ENCODE measurements at places on chromosomes 4 and X. TPM values are rescaled to one million over a fixed set of nuclear protein-coding genes. Genes with fewer than 3 reads are reported as not detected.

The SERPINA7 gene
- not detected for total RNA-seq

GRCh38 chr4:123545667-123546572, 149.3 kb downstream of the SPRY1 start:
- no peaks in the 10 kb centered on the region for H3K27me3 ChIP-seq
- no peak for DNase-seq
- H3K27ac ChIP-seq, result peak overlapping the region; percentile 82
- H3K36me3 ChIP-seq, result no peaks in the 10 kb centered on the region
- peaks cover 3% of the 10 kb centered on the region for H3K4me1 ChIP-seq

The NLRP2B gene
- total RNA-seq, result not detected

The USP27X gene
- total RNA-seq, result 3.0 TPM

DNA sequence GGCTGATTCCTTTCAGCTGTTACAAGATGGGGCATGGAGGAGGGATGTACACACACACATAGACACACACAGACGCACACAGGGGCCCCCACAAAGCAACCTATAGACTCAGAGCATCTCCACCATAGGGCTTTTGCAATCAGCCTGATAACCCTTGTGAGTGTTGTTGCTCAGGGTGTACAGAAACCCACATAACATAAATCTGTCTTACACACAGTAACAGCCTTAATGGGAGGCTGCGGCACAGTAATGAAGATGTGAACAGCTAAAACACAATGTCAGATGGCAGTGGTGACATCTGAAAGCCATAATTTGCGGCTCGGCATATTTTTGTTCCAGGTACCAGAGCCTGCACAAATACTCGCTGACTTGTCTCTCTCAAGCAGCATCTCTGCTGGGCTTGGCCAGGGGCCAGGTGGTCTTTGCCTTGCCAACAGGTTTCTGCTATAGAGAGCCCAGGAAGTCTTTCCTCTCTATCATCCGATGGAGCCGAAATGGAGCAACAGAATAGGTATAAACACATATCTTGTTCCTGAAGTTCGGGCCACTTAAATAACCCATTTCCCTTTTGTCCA, 357.2 kb upstream of the GATB start:
- no peaks in the 10 kb centered on the region for H3K27me3 ChIP-seq
- no peaks in the 10 kb centered on the region for H3K36me3 ChIP-seq
- H3K4me1 ChIP-seq, result no peaks in the 10 kb centered on the region
- DNase-seq, result no peak
- H3K27ac ChIP-seq, result no peak overlapping the region
- no peak overlapping the region for H3K4me3 ChIP-seq

DNA sequence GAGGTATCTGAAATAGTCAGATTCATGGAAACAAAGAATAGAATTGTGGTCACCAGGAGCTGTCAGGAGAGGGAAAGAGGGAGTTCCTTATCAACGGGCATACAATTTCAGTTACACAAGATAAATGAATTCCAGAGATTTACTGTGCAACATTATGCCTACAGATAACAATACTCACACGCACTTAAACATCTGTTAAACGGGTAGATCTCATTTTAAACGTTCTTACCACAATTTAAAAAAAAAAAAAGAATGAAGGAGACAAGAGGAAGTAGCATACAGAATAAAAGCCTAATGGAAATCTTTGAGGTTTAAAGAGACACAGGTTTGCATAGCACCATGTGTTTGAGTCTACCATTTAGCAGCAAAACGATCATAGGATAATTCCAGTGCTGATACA, 298.0 kb downstream of the DKK2 start:
- no peaks in the 10 kb centered on the region for H3K27me3 ChIP-seq
- no peaks in the 10 kb centered on the region for H3K4me1 ChIP-seq
- no peaks in the 10 kb centered on the region for H3K36me3 ChIP-seq
- DNase-seq, result no peak

DNA sequence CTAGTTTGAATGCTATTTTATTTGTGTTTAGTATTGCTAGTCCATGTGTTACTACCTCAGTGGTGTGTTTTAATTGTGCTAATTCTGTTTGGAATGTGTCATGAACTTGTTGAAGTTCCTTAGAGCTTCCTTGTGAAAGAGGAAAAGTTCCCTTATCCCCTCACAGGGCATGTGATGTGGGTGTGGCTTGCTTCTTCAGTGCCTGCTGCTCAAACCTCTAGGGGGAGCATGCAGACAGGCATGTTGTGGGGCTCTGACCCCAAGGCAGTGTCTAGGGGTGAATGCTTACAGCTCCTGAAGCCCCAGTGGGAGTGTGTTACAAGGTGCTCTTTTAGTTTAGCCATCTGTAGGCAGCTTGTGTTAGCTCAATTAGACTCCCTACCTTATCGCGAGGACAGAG, 86.5 kb downstream of the MAGED4 start:
- no peak overlapping the region for H3K27ac ChIP-seq
- DNase-seq, result peak; percentile 45
- no peaks in the 10 kb centered on the region for H3K36me3 ChIP-seq
- no peaks in the 10 kb centered on the region for H3K27me3 ChIP-seq
- no peak overlapping the region for H3K4me3 ChIP-seq

DNA sequence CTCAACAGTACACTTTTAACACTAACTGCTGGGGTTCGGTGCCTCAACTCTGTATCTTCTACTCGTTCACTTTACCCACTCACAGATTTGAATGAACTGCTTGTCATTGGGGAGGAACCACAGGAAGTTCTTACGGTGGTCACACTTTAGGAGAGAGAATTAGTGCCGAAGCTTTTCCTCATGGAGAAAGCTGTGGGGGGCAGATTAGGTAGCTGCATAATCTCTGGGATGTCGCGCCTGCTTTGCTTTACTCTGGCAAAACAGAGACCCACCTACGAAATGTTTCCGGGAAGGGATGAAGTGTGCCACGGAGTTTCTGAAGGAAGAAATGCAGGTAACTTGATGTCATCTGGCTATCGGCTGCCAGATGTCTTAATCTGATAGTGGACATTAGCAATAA, 949.7 kb upstream of the TENM3 start:
- no peak overlapping the region for H3K27ac ChIP-seq
- H3K4me1 ChIP-seq, result no peaks in the 10 kb centered on the region
- no peak overlapping the region for H3K4me3 ChIP-seq
- no peaks in the 10 kb centered on the region for H3K36me3 ChIP-seq
- DNase-seq, result no peak

The ZNF711 gene
- total RNA-seq, result 0.98 TPM

The RBM47 gene
- total RNA-seq, result 169 TPM

GRCh38 chr4:121665371-121665770, 31.4 kb downstream of the ANXA5 start:
- no peak overlapping the region for H3K27ac ChIP-seq
- H3K4me1 ChIP-seq, result no peaks in the 10 kb centered on the region
- H3K4me3 ChIP-seq, result no peak overlapping the region
- peaks cover 47% of the 10 kb centered on the region for H3K36me3 ChIP-seq
- H3K27me3 ChIP-seq, result no peaks in the 10 kb centered on the region
- DNase-seq, result no peak

The SLIT2 gene
- total RNA-seq, result 47.4 TPM

GRCh38 chr4:110294165-110294564, 95.8 kb upstream of the ELOVL6 start:
- no peak overlapping the region for H3K4me3 ChIP-seq
- no peaks in the 10 kb centered on the region for H3K4me1 ChIP-seq
- DNase-seq, result no peak
- H3K27ac ChIP-seq, result no peak overlapping the region
- no peaks in the 10 kb centered on the region for H3K27me3 ChIP-seq
- H3K36me3 ChIP-seq, result no peaks in the 10 kb centered on the region
